Uterus (tissue), 4 donors: ENCODE measurements at places on chromosomes 7 and 10.
A peak's percentile ranks its signal among the peaks of the same experiment; 100 is the strongest.

- no peak overlapping the region for H3K4me3 ChIP-seq
- H3K27me3 ChIP-seq: no peaks in the 10 kb centered on the region
- no peaks in the 10 kb centered on the region for H3K36me3 ChIP-seq
- H3K4me1 ChIP-seq: no peaks in the 10 kb centered on the region
- H3K27ac ChIP-seq: peak overlapping the region; percentile 93
- no peak for DNase-seq
Measured at GRCh38 chr7:55022002-55022985, 3.5 kb downstream of the EGFR start.

GRCh38 chr7:75915416-75916156, 631 bp downstream of the POR start:
- no peaks in the 10 kb centered on the region for H3K27me3 ChIP-seq
- peak overlapping the region; percentile 89 for H3K27ac ChIP-seq
- no peaks in the 10 kb centered on the region for H3K4me1 ChIP-seq
- no peaks in the 10 kb centered on the region for H3K36me3 ChIP-seq

DNA sequence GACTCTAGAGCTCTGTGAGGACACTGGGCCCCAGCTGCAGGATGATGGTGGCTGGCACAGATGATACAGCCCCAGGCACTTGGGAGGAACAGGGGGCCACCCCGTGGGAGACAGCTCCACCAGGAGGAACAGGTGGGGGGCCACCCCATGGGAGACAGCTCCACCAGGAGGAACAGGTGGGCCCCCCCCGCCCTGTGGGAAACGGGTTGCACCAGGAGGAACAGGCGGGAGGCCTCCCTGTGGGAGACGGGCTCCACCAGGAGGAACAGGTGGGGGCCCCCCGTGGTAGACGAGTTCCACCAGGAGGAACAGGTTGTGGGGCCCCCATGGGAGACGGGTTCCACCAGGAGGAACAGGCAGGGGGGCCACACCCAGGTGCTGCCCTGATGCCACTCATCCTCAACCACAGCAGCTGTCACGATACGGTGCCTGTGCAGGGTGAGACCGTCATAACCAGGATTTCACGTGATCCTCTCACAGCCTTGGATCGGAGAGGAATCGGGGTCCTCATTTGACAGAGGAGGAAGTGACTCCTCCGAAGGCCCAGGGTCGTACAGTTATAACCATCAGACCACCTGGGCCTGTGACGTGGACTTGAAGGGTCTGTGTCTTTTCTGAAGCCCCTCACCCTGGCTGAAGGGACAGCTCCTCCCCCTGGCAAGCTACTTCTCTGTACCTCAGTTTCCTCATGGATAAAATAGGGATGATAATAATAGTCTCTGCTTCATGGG, 49.2 kb upstream of the NANOS1 start:
- DNase-seq: no peak
- H3K36me3 ChIP-seq: no peaks in the 10 kb centered on the region
- H3K27me3 ChIP-seq: no peaks in the 10 kb centered on the region
- no peak overlapping the region for H3K27ac ChIP-seq

GRCh38 chr7:127034186-127034806, 218.4 kb downstream of the GRM8 start:
- no peaks in the 10 kb centered on the region for H3K4me1 ChIP-seq
- no peaks in the 10 kb centered on the region for H3K36me3 ChIP-seq
- DNase-seq: no peak
- no peak overlapping the region for H3K4me3 ChIP-seq
- no peak overlapping the region for H3K27ac ChIP-seq

DNA sequence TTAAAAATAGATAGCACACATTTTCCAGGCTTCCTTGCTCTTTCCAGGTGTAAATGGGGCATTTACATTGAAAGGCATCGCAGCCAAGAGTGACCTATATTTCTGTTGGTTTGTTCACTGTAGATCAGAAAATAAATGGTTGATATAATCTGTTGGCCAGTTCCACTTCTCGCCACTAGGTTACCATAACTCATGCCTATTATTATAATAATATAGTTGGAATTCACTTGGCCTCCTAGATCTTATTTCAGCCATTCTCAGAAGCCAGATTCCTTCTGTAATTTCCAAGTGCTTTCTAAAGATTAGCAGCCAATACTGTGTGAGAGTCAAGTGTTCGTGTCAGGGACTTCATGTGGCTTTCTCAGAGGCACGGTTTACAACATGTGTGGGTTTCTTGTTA, 179.5 kb downstream of the DNAH11 start:
- H3K27ac ChIP-seq: no peak overlapping the region
- no peak for DNase-seq
- H3K27me3 ChIP-seq: no peaks in the 10 kb centered on the region
- H3K4me1 ChIP-seq: no peaks in the 10 kb centered on the region

- peak overlapping the region; percentile 67 for H3K27ac ChIP-seq
- H3K4me3 ChIP-seq: no peak overlapping the region
- H3K4me1 ChIP-seq: no peaks in the 10 kb centered on the region
Measured at GRCh38 chr10:132624847-132625471, 87.4 kb downstream of the INPP5A start.

- H3K27ac ChIP-seq: no peak overlapping the region
- no peaks in the 10 kb centered on the region for H3K27me3 ChIP-seq
- no peaks in the 10 kb centered on the region for H3K36me3 ChIP-seq
- DNase-seq: peak; percentile 17
- H3K4me1 ChIP-seq: no peaks in the 10 kb centered on the region
Measured at GRCh38 chr7:66013938-66014337, 31.9 kb upstream of the GUSB start.

- peak; percentile 66 for DNase-seq
- H3K27ac ChIP-seq: no peak overlapping the region
- no peaks in the 10 kb centered on the region for H3K4me1 ChIP-seq
- H3K4me3 ChIP-seq: no peak overlapping the region
- H3K27me3 ChIP-seq: no peaks in the 10 kb centered on the region
- no peaks in the 10 kb centered on the region for H3K36me3 ChIP-seq
Measured at GRCh38 chr10:13074563-13075451, 25.2 kb upstream of the OPTN start.

- no peak overlapping the region for H3K27ac ChIP-seq
- no peaks in the 10 kb centered on the region for H3K36me3 ChIP-seq
- H3K4me1 ChIP-seq: no peaks in the 10 kb centered on the region
Measured at GRCh38 chr10:106636766-106637491, 527.6 kb downstream of the SORCS1 start.

- H3K27me3 ChIP-seq: no peaks in the 10 kb centered on the region
- H3K27ac ChIP-seq: no peak overlapping the region
- H3K36me3 ChIP-seq: no peaks in the 10 kb centered on the region
- H3K4me1 ChIP-seq: peaks cover 11% of the 10 kb centered on the region
Measured at GRCh38 chr7:127847641-127848040, 183.6 kb downstream of the LRRC4 start.

GRCh38 chr7:81273601-81274397, 354.9 kb upstream of the SEMA3C start:
- no peaks in the 10 kb centered on the region for H3K27me3 ChIP-seq
- H3K4me1 ChIP-seq: no peaks in the 10 kb centered on the region
- no peaks in the 10 kb centered on the region for H3K36me3 ChIP-seq

DNA sequence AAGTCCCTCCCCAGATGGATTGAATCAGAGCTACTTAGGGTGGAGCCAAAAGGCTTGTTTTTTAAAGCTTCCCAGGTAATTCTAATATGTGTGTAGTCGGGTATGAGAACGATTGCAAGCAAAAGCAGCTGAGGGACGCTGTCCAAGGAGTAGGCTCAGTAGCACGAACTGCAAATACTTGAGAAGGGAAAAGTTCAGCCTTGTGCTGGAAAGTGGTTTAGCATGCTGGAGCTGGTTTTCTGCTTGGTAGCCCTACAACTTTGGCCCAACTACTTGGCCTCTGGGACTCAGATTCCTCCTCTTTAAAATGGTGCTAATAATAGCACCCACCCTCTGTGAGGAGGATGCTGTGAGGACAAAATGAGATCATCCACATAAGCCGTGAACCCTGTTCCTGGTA, 76.2 kb downstream of the AHR start:
- no peak overlapping the region for H3K4me3 ChIP-seq
- H3K27ac ChIP-seq: no peak overlapping the region
- H3K36me3 ChIP-seq: no peaks in the 10 kb centered on the region
- no peak for DNase-seq

- H3K36me3 ChIP-seq: no peaks in the 10 kb centered on the region
- H3K4me1 ChIP-seq: no peaks in the 10 kb centered on the region
- no peaks in the 10 kb centered on the region for H3K27me3 ChIP-seq
Measured at GRCh38 chr10:131024259-131025131, 287.0 kb downstream of the TCERG1L start.

DNA sequence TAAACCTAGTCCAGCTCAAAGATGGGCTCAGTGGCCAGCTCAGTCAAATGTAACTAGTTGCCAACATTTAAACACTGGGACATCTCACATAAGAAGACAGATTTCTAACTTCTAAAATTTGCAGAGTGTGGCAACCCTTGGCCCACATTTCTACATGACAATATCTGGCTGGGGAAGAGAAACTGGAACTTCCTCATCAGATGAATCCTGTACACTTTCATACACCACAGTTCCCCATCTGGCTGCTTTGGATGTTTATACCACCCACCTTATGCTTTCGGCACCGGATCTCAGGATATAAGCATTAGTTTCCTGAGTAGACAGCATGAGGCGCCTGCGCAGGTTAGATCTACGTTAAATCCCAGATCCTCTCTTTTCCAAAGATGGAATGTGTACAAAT, 199.3 kb downstream of the PRKG1 start:
- no peak for DNase-seq
- H3K4me3 ChIP-seq: no peak overlapping the region
- H3K36me3 ChIP-seq: no peaks in the 10 kb centered on the region
- no peak overlapping the region for H3K27ac ChIP-seq
- H3K27me3 ChIP-seq: no peaks in the 10 kb centered on the region
- H3K4me1 ChIP-seq: no peaks in the 10 kb centered on the region

DNA sequence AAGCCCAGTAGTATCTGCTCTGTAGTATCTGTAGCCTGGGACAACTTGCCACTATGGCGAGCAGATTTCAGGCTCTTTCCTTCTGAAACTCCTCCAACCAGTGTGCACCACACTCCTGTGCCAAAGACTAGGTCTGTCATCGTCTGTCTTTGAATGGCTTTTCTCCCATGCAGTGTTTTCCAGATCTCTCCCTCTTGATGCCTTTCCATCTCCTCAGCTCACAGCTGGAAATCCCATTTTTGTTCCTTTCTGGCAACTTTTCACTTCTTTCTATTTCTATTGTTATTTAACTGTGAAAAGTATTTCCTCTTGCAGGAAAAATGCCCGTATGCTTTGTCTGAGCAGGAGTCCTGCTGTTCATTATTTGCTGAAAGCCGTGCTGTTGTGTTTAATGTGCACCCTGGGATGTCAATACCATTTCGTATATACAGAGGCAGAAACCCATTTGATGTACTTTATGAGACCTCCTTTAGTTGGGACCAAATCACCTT, 373.7 kb downstream of the PHTF2 start:
- H3K27me3 ChIP-seq: no peaks in the 10 kb centered on the region
- DNase-seq: no peak
- H3K36me3 ChIP-seq: no peaks in the 10 kb centered on the region
- H3K27ac ChIP-seq: no peak overlapping the region

DNA sequence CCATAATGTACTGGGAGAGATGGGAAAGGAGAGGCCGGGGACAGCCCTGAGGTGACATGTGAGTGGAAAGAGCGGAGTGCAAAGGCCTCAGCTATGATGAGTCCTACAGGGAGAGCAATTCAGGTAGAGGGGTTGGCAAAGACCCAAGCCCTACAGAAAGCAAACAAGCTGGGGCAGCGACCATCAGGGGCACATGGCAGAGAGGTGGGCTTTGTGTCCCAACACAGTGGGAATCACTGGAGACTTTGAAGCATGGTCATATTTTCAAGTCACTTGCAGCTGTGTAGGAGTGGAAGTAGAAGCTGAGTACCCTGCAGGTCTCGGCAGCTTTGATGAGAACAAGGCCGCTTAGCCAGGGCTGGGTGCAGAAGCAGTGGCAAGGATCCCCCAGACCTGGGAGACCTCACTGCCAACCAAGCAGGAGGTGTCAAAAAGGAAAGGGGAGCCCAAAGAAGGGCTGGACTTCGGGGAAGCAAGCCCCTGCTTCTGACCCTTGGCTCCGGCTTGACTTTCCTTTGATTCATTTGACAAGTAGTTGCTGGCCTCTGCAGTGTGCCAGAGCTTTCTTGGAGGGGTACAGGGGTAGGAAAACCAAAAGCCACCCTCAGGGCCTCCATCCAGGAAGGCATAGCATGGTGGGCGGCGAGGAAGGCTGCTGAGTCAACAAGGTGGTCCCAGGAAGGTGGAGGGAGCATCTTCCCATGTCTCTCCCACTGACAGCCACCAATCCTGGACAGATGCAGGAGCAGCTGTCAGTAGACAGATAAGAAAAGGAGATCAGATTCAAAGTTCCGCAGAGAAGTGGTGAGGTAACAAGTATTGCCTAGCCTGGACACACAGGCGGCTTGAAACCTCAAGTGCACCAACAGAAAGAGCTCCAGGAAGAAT, 1.9 kb upstream of the PGAM2 start:
- H3K27me3 ChIP-seq: no peaks in the 10 kb centered on the region
- no peak overlapping the region for H3K4me3 ChIP-seq
- H3K36me3 ChIP-seq: no peaks in the 10 kb centered on the region
- no peak overlapping the region for H3K27ac ChIP-seq

DNA sequence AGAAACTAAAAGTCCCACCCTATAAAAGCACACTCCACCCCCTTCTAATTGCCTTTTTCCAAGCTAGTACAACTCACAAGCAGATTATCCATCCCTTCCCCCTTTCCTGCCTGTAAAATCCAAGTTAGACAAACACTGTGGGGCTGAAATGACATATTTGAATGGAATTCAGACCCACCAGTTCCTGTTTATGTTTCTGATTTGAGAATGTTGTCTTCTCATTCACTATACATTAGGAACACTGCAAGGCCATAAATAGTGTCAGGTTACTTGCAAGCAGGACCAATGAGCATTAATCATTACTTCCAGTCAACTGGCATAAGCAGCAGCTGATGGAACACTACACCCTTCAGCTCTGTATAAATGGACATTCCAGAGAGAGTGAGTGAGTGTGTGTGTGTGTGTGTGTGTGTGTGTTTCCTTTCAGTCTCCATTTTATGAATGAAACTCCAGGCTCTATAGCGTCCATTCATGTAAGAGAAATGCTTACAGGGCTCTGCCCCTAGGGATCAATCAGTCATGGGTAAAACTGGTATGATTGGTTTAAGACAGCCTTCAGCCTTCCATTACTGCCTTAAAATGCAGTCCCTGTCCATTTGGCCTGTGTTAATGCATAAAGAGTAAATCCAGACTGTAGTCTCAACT, 69.3 kb downstream of the ETV1 start:
- H3K27me3 ChIP-seq: no peaks in the 10 kb centered on the region
- H3K4me3 ChIP-seq: no peak overlapping the region
- no peak overlapping the region for H3K27ac ChIP-seq
- DNase-seq: no peak
- H3K36me3 ChIP-seq: no peaks in the 10 kb centered on the region

DNA sequence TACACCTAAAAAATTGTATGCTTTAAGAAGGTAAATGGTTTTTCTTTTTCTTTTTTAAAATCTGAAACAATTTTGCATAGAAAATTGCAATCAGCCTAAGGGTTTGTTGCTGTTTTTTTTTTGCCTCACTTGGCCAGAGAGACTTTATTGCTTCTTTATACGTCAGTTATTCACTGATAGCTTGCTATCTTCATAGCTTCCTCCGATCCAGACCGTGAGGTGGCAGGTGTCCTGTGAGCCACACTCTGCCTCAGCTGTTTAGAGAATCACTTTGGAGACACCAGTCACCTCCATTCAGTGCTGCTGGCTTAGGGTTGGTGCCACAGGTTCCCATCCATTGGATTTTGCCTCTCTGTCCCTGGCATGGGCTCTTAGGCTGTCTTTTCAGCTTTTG, 68.0 kb downstream of the HHEX start:
- no peak for DNase-seq
- no peaks in the 10 kb centered on the region for H3K4me1 ChIP-seq
- H3K36me3 ChIP-seq: no peaks in the 10 kb centered on the region
- no peak overlapping the region for H3K4me3 ChIP-seq
- H3K27ac ChIP-seq: peak overlapping the region; percentile 79
